LHCN-M2 (cell line): ENCODE measurements at places on chromosomes 7 and 10. TPM values are rescaled to one million over a fixed set of nuclear protein-coding genes. Genes with fewer than 3 reads are reported as not detected.

Gene CLCN1
- total RNA-seq = not detected in 2 replicates

Gene TAS2R5
- total RNA-seq = not detected in 2 replicates

Gene FZD8
- 4.1 and 4.2 TPM in 2 replicates for total RNA-seq

Gene VPS37D
- 6.1 and 6.9 TPM in 2 replicates for total RNA-seq

Gene HEPACAM2
- not detected in 2 replicates for total RNA-seq

Gene NXPH1
- total RNA-seq = 1.0 and 2.8 TPM in 2 replicates

Gene ZNF783
- total RNA-seq = 16.6 and 17.6 TPM in 2 replicates

Gene ITPRID1
- total RNA-seq = not detected in 2 replicates

Gene PAPOLB
- under 0.01 and 0.13 TPM in 2 replicates for total RNA-seq

Gene BCCIP
- total RNA-seq = 66.9 and 68.1 TPM in 2 replicates

Gene ALDH18A1
- 78.7 and 104 TPM in 2 replicates for total RNA-seq

Gene CALU
- total RNA-seq = 841 and 886 TPM in 2 replicates

Gene HGF
- total RNA-seq = 11.5 and 13.0 TPM in 2 replicates

DNA sequence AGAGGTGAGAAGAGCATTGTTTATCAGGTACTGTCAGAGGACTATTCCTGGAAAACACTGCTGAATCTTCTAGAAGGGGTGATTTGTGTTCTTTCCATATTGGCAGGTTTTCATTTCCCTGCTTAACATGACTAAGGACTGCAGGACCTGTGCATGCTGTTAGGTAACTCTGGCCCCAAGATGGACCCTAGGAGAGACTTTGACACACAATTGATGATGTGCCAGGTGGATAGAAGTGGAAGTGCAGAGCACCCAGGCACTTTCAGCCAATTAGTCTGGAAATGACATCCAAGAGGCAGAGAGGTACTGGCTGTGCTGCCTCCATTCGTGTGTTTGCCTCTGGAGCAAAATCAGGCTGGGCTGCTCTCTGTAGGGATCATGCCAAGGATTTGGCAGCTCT lies 496.3 kb upstream of the GALNT17 start:
- DNase-seq = no peak

DNA sequence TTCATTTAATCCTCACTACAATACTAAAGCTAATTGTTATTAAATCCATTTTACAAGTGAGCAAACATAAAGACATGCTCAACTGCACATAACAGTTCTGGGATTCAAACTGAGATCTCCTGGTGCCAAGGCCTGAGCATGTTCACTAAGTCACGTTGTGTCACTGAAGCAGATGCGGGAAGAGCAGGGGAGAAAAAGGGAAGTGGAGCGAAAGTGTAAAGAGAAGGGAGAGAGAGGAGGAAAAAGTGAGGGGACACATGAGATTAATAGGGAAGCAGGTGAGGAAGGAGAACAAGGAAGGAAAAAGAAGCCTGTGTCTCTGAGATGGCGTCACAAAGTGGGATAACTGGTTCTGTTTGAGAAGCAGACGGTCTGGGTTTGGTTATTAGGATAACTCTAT lies 38.9 kb upstream of the KAT6B start:
- DNase-seq = no peak

GRCh38 chr7:2359610-2360009 lies 5.0 kb downstream of the EIF3B start:
- DNase-seq = no peak

DNA sequence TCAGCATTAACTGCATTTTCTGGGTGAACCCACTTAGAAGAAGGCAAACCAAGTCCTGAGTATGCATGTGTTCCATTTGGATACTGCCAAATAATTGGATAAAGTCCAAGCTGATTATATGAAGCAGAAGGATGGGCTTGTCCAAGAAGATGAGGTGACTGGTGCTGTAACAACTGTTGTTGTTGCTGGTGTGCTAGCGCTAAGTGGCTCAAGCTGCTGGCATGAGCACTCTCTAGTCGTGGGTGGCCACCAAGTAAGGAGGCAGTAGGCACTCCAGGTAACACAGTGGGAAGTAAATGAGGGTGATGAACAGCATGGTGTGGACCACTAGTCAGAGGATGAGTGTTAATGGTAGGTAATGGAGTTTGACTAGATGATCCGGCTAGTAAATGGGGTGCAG lies 80.4 kb downstream of the NRBF2 start:
- DNase-seq = no peak

DNA sequence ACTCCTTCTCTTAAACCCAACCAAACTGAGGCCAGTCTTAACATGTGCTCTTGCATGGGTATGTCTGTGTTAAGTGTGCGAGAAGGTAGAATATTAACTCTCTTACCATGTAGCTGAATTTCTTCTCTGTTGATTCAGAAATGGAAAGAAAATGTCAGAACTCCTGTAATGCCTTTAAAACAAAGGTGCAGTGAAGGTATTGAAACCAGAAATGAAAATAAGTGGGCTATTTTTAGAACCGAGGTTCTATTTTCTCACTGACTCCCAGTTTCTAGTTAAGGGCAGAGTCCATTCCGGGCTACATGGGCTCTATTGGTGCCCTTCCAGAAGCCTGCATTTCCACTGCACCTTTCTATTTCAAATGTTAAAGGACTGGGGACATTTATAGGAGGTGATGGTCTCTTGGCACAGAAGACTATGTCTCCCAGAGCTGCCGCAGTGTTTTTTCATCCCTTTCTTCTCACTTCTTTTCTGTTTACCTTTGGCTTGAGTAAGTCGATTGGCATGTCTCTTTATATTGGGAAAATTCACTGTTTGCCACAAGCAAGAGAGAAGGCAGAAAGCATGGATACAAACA lies 174.9 kb downstream of the LRMDA start:
- DNase-seq = no peak

GRCh38 chr10:107277591-107277990 lies 113.1 kb upstream of the SORCS1 start:
- no peak for DNase-seq

DNA sequence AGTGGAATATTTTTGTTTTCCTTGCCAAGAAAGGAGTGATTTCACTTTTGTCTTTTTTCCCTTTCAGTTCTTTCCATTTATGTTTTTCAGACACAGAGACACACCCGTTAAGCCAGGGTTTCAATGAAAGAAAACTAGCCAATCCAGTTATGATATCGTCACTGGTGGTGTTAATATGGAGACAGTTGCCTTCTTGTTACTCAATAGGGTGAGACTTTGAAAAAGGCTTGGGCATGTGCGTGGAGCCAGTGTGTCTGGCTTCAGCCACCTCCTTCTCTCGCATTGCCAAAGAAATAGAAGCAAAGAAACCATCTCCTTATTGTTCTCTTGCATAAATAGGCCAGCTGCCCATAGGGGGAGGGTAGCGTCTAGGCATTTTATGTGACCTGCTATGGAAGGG lies 84.1 kb upstream of the DLX6 start:
- DNase-seq = no peak

GRCh38 chr10:49158404-49158803 lies 24.6 kb upstream of the FAM170B start:
- DNase-seq = no peak

DNA sequence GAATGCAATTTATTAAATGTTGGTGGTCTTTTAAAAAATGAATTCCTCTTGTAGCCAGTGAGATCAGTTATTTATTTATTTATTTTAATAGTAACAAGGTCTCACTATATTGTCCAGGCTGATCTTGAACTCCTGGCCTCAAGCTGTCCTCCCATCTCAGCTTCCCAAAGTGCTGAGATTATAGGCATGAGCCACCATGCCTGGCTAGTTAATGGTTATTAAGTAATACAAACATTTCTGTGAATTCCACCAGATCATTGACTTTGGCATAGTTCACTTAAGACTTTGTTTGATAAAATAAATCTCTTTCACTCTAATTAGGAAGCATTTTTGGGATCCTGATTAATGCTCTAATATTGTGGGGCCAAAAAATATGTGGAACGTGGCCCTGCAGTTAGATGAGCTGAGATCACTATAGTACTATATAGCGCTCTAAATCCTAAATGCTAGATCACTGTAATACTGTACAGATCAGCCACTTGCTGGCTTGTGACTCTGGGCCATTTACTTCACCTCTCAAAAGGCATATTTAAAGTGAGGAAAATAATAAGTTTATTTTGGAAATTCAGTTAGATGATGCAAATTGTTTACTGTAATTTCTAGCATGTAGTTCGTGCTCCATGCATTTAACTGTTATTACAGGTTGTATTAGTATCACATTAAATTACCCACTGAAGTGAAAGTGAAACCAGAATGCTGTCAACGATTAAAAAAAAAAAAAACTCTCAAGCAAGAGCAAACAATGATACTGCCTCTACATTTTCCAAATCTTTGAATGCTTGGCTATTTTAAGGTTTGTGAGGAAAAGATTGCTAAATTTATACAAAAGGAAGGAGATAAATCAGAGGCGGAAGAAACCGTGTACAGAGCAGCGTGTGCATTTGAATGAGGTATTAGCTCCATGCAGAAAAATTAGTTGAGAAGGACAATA lies 15.9 kb upstream of the FAS start:
- peak; percentile 50 for DNase-seq

GRCh38 chr7:37916673-37917660 lies at the start of gene SFRP4:
Gene SFRP4, minus strand, starts transcription at chr7:37916817. Its CDS starts 280 bp downstream, at chr7:37916537.
- peak; percentile 85 for DNase-seq

- DNase-seq = no peak
Measured at GRCh38 chr10:71131096-71131495, 81.3 kb upstream of the UNC5B start.

GRCh38 chr10:104318810-104319741 lies 19.2 kb downstream of the ITPRIP start:
- peak; percentile 88 for DNase-seq

GRCh38 chr10:78181381-78182055 lies 147.9 kb downstream of the RPS24 start:
- DNase-seq = no peak

DNA sequence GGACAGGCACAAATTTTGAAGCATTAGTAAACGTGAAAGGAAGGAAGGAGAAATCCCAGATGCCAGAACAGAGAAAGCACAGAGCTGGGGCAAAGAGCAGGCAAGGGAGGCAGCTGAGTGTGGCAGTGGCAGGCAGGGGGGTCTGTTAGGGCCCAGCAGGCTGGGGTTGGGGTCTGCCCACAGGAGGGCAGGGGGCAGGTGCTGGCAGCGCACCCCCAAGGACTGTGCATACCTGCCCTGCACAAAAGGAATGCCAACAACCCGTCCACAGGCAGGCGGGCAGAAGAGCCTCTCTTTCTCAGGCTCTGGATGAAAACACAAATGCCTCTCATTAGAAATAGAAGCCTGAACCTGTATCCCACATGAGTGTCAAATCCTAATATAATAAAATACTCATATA lies 552.3 kb downstream of the PTPRN2 start:
- no peak for DNase-seq

- no peak for DNase-seq
Measured at GRCh38 chr7:26295586-26295985, 3.9 kb downstream of the SNX10 start.

DNA sequence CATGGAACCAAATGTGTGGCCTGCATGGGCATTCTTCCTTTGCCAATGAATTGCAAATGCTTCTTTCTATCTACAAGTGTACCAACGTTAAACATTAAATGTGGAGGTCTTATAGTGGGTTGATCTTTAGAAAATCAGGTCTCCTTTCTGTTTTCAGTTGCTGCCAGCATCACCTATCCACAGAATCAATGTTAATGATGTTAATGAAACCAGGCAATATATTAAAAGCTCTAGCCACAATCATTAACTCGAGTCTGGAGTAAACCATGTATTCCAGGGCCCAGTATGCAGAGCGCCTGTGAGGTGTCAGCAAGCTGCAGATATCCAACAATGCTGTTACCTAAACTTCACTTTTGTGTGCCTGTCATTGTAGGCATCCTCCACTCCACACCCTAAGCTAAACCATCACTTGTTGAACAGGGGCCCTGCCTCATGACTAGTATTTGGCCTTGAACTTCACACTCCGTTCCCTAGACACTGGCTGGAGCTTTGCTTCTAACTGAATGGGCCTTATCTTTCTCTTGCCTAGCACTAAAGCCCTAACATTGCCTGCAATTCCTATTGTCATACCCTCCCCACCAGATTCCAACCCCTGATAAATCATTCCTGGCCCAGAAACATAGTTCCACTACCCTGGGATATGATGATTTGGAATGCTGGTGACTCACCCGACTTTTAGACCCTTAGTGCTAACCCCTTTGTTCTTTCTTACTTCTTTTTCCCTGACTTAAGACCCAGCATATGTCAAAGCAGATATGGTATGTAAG lies 24.3 kb upstream of the ITGB8 start:
- DNase-seq = peak; percentile 52

DNA sequence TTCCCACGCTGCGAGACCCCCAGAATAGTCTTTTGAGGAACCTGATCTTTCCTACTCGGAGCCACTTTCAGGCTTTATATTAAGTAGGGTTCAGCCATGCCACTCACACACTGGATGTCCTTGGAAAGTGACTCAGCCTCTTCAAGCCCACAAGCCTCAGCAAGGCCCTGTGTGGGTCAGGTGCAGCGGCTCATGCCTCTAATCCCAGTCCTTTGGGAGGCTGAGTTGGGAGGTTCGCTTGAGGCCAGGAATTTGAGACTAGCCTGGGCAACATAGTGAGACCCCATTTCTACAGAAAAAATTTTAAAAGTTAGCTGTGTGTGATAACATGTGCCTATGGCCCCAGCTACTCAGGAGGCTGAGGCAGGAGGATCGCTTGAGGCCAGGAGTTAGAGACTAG lies 119.7 kb upstream of the TNRC18 start:
- DNase-seq = no peak

DNA sequence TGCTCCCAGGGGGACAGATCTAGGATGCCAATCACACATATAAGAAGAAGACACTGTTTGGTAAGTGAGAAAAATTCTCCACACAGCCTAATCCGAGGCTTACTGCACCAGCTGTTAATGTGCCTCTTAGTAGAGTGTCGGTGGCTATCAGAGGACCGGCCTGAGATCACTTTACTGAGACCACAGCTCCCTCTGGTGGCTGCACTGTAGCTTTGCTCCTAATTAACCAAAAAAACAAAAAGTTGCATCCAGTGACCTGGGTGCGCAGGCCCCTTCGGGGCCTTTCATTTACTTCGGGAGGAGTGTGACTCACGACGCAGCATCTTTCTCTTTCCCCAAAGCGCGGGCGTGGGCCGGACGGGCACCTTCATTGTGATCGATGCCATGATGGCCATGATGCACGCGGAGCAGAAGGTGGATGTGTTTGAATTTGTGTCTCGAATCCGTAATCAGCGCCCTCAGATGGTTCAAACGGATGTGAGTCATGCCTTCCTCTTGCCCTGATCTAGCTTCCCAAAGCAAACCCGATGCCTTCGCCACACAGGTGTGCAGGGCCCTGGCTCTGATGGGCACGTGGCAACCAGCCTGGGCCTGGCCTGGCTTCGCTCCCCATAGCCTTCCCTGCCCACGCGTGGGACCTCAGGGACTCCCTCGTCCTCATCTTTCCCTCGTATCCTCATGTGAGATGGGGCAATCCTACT lies 56.7 kb downstream of the MKI67 start:
- peak; percentile 81 for DNase-seq

GRCh38 chr7:11021468-11021867 lies 47.8 kb downstream of the PHF14 start:
- DNase-seq = peak; percentile 30

DNA sequence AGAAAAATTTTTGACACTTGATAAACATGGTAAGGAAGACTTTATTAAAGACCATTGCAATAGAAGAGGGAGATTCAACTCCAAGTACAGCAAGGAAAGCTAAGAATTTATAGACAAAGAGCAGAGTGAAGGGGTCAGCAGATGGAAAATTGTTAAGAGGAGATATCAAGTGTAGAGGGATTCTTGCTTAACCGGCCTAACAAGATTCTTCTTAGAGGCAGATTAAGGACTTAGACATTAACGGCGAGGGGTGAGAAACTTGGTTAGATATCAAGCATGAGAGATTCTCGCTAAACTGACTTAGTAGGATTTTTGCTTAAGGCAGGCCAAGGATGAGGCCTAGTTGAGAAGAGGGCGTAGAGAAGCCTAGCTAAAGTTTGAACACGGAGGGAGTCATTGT lies 76.0 kb downstream of the ITGB1 start:
- no peak for DNase-seq

- no peak for DNase-seq
Measured at GRCh38 chr10:6353526-6353925, 150.8 kb downstream of the PFKFB3 start.
